ENCODE measurements at places on chromosomes 4 and X. TPM values are rescaled to one million over a fixed set of nuclear protein-coding genes. Genes with fewer than 3 reads are reported as not detected.

DNA sequence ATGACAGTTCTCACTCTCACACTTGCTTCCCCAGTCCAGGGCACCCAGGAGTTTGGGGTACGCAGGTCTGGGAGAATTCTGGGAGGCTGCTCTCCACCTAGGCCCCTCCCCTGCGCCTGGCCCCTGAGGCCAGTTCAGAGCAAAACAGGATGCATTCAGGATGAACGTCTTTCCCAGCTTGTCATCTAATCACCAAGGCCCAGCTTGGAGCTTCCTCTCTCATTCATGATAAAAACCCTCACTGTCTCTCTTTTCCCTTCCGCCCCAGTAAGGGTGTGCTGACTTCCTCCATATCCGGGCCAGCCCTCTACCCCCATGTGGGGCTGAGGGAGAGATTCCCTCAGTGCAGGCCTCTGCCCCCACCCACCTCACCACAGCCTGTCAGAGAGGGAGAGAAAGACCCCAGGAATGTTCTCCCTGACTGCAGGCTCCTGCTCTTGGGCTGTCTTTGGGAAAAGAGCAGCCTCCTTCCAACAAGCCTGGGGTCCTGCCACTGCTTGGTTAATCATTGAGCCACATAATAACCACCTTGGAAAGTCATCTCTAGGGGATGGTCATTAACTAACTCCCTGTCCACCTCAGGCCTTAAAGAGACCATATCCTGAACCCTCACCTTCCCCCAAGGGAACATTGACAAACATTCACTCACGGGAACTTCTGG is 50.1 kb downstream of the STARD8 start:
- DNase-seq, result no peak

GRCh38 chrX:44495091-44495490 is 47.6 kb downstream of the FUNDC1 start:
- DNase-seq, result no peak

DNA sequence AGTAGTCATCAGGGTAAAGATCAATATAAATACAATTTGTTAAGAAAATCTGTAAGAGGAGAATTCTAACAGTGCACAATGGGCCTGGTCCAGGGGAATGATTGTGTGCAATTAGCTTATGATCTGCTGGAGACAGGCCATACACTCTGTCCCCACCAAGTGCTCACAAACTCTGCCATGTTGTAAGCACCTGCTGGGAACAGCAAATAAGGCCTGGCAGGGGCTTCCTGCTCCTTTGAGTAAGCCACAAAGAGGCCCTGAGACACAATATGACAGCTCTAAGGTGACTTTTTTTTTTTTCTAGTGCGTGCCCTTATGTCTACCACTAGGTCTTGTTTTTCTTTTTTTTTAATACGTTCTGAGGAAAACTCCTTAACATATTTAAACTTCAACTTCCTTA is 866.3 kb upstream of the PCDH7 start:
- DNase-seq, result no peak

DNA sequence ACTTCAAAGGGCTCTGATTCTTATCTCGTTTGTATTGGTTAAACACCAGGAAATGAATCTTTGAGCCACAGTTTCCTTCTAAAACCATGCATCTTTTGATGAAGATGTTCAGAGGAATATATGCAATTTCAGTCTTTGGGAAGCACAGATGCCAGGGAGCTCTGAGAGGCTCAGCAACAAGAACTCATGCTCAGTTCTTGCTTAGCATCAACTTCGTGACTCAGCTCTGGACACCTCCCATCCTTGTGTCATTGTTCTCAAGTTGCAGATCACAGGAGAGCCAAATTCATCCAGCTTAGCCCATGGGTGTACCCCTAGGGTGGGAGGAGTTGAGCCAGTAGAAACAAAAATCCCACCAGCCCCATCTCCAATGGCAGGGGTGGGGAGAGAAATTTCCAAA is 219.6 kb upstream of the MAOA start:
- DNase-seq, result no peak

GRCh38 chr4:22780317-22780716 is 87.6 kb downstream of the GBA3 start:
- DNase-seq, result no peak

DNA sequence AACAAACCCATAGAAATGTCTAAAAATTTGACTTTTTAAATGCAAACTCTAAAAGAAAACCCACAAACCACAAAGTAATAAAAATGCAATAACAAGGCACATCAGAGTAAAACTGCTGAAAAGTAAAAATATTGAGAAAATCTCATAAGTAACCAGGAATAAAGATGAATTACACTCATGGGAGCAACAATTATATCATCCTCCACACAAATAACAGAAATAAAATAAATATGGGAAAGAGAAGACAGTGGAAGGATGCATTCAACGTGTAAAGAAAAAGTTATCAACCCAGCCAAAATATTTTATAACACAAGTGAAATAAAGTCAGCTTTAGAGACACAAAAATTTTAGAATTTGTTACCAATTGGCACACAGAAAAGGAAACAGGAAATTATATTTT is 1420.2 kb downstream of the PCDH18 start:
- no peak for DNase-seq

GRCh38 chrX:5490786-5491563 is 737.7 kb downstream of the NLGN4X start:
- no peak for DNase-seq

GRCh38 chrX:125954236-125954635 is 211.9 kb downstream of the DCAF12L2 start:
- no peak for DNase-seq

DNA sequence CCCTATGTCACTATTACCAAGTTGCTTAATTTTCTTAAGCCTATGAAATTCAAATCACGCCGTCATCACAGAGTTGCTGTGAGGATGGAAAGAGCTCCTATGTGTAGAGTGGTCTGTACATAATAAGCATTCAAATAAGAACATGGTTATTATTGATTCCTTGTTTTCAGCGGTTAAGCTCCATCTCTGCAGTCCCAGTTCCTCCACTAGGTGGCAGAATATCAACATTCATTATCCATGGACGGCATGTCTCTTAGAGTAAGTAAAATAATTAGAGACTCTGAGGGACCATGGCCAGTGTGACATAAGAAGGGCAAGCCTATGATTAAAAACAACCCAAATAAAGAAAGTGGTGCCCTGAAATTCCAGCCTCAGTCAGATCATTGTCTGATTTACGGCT is 132.5 kb upstream of the NHS start:
- DNase-seq, result no peak

ZFX gene
- total RNA-seq, result 49.1 TPM

NPY1R gene
- total RNA-seq, result 25.2 TPM
